ENCODE measurements at places on chromosomes 16 and 17.

GRCh38 chr16:29821643-29822115 lies 1.4 kb downstream of the MVP start:
- DNase-seq, result no peak

DNA sequence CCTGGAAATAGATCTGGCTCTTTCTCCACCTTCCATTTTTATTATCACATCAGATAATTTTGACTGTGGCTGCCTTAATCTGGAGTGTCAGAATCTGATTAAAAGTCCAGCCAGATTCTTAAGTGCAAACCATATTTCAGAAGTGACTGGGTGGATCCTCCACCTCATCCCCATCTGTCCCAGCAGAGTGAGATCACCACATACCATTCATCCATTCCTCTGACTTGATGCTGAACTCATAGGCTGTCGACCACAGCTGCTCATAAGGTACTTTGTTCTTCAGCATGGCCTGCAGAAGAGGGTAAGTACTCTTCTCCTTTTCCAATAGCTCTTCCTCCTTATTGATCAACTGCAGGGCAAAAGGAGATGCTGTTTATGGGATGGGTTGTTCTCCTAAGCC lies 53.5 kb downstream of the DNAH3 start:
- DNase-seq, result no peak

DNA sequence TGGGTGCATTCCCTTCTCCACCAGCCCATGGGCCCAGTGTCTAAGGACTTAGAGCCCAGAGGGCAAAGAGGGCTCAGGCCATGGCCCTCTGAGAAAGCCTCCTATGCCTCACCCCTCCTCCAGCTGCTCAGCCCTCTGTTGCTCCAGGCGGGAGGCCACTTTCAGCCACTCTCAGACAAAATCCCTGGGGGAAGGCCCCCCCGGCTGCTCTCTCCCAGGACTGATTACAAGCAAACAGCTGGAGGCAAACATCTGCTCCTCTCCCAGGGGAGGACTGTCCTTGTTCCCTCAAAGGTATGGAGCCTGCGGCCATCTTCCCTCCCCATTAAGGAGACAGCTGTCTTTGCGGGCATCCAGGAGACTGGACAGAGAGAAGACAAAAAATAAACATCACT lies 54.9 kb upstream of the DLX4 start:
- no peak for DNase-seq

GRCh38 chr17:80745183-80745582 lies 200.5 kb downstream of the RPTOR start:
- DNase-seq, result no peak

DNA sequence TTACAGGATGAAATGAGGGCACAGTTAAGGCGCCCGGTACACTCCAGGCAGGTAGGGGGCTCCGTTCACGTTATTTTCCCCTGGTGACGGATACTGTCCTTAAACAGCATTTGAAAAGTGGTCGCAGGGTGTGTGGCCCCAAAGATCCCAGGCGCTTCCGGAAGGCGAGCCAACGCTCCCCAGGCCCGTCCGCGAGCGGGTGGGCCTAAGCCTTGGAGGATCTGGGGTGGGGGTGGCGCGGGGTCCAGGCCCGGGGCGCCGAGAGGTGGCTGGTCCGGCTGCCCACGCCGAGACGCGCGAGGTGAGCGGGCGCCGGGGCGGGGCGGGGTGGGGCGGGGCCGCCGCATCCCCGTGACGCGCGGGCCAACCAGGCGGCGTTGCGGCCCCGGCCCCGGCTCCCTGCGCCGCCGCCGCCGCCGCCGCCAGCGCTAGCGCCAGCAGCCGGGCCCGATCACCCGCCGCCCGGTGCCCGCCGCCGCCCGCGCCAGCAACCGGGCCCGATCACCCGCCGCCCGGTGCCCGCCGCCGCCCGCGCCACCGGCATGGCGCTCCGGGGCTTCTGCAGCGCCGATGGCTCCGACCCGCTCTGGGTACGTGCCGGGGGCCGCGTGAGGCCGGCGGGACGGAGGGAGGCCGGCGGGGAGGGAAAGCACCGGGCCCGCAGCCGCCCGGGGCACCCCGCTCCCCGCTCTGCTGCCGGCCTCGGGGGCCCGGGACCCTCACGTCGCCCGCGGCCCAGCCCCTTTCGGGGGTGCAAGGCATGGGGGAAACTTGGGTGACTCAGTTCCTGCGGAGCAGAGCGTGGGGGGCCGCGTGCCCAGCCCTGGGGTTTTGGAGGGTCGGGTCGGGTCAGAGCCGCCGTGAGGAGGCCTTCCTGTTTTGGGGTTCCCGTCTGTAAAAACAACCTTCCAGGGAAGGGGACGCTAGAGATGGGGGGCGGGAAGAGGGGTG lies at the start of gene ABCC1:
Gene ABCC1 (plus strand): TSS at position 407 of the 951 bp plus-strand sequence. CDS start 136 bp downstream, at position 543.
- peak; percentile 31 for DNase-seq

- no peak for DNase-seq
Observed at GRCh38 chr16:75099738-75100602, 16.6 kb downstream of the LDHD start.

DNA sequence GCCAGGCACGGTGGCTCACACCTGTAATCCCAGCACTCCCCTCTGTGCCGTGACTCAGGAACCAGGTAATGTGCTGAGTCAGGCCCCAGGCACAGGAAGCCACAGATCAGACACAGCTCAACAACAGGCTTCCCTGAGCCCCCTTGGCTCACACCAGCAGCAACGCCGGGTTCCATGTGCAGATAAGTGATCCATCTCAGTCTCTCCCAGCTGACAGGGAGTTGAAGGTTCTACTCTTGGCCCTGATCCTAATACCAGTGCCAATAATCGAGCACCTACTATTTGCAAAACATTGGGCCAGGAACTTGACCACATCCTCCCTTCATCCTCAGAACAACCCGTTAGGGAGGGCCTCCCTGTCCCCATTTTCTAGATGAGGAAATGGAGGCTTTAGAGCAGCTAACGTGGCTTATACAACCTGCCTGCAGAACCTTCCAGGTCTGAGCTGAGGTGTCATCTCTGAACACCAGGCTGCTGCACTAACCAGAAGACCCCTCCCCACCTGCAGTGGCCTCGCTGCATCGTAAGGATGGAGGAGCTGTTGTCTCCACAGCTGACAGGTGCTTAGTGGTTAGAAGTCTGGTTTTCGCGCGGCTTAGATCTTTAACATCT lies 64.8 kb upstream of the AMZ2 start:
- no peak for DNase-seq

DNA sequence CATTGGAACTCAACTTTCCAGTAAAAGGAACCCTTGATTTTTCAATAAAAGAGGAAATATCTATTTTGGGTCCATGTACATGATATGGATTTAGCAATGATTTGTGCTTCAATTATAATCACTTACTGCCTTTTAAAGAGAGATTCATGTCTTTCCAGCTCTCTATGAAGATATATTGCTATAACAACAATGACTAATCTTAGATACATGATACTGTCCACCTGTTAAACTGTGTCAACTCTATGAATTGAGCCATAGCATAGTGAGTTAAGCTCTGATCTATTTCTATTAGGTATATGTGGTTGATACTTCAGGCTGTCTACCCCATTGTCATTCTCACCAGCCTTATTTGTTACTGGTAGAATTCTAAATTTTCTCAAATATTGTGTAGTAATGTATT lies 15.0 kb upstream of the MPHOSPH6 start:
- DNase-seq, result no peak

DNA sequence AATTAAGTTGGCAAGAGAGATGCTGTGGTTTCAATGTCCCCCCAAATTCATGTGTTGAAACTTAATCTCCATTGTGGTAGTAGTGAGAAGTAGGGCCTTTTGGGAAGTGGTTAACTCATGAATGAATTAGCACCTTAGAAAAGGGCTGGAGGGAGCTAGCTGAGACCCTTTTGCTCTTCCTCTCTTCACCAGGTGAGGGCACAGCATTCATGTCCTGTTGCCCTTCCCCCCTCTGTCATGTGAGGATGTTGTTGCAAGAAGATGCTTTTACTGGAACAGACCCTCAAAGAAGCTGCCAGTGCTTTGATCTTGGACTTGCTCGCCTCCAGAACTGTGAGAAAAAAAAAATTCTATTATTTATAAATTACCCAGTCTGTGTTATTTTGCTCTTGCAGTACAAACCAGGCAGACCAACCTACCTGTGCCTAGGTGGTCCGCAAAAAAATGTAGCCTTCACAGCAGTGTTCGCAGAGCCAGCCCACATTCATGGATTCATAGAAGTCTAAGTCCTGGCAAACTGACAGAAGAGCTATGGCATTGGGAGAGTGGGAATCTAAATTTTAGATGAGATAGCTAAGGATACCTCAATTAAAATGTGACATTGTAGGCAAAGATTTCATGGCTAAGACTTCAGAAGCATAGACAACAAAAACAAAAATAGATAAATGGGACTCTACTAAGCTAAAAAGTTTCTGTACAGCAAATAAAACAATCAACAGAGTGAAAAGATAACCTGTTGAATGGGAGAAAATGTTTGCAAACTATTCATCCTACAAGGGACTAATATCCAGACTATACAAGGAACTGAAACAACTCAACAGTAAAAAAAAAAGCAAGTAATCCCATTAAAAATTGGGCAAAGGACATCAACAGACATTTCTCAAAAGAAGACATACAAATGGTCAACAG lies 32.0 kb upstream of the ABCA5 start:
- DNase-seq, result no peak
